Keratinocyte (primary cell): ENCODE measurements at places on chromosomes 4 and X. TPM values are rescaled to one million over a fixed set of nuclear protein-coding genes. Genes with fewer than 3 reads are reported as not detected.

The CA5B gene
- 4.1 to 6.8 TPM (median 5.2 TPM) in 3 replicates for polyA plus RNA-seq

The VCX3A gene
- not detected in 3 replicates for polyA plus RNA-seq

The KLKB1 gene
- polyA plus RNA-seq: 0.04 TPM in 2 of 3 replicates, not detected in the other

The DRD5 gene
- polyA plus RNA-seq: not detected in 3 replicates

- DNase-seq: no peak
Measured at GRCh38 chrX:48470110-48470832, at the start of gene SLC38A5. TSS of gene SLC38A5 (minus strand) at chrX:48470260. CDS start at chrX:48467924, 2,336 bp downstream.

- no peak for DNase-seq
Measured at GRCh38 chr4:78749972-78750727, 26.0 kb upstream of the BMP2K start.

- no peak for DNase-seq
Measured at GRCh38 chr4:5751666-5752375, 40.8 kb downstream of the EVC start.

DNA sequence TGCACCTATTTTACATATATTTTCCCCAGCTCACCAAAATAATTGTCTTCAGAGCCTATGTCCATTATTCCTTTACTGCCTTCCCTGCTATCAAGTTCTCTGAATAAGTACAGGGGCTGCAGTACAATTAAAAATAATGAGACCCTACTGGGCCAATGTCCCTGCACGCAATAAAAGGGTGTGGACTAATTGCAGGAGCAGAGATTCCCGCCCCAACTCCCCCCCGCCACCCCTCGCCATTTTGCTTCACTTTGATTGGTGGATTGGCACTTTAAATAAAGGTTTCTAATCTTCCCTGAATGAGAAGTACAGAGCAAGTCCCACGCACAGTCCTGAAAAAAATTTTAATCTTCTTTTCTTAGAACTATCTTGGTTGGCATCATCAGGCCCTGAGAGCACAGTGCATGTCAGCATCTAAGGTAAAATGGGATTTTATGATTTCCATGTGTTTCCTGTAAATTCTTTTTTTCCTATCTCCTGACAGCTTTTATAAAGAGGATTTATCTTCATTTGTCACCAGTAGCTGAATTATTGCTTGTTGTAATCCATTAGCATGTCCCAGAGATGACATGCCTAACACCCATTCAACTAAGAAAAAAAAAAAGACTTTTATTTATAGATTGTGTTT, at the start of gene AMBN:
Gene AMBN, plus strand, starts transcription at position 302 of the 628 bp plus-strand sequence. Its CDS starts 103 bp downstream, at position 405.
- no peak for DNase-seq

DNA sequence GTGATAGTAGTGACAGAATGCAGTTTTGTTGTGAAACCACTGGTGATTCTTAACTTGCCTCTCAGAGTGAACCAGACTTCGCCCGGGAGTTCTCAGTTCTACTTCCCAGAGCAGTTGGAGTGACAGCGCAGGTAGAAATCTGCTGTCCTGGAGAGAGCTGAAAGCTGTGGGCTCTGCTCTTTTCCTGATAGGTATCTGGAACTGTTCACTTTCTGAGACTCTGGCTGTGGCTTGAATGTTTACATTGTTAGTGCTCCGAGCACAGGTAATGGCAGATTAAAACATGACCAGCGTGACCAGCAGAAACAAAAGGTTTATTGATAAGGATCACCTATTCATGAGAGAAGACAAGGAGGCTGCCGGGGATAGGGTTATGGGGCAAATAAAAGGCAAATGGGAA, 360.7 kb downstream of the BMPR1B start:
- no peak for DNase-seq

GRCh38 chrX:15158350-15158735, 111.5 kb downstream of the ASB9 start:
- DNase-seq: no peak

GRCh38 chr4:13584481-13584880, 40.2 kb upstream of the NKX3-2 start:
- no peak for DNase-seq
